ENCODE measurements at places on chromosomes 7 and 10.

GRCh38 chr7:97733276-97734161, 1.6 kb downstream of the TAC1 start:
- no peak for DNase-seq

- no peak for DNase-seq
Measured at GRCh38 chr7:96248405-96248804, 73.5 kb downstream of the SLC25A13 start.

DNA sequence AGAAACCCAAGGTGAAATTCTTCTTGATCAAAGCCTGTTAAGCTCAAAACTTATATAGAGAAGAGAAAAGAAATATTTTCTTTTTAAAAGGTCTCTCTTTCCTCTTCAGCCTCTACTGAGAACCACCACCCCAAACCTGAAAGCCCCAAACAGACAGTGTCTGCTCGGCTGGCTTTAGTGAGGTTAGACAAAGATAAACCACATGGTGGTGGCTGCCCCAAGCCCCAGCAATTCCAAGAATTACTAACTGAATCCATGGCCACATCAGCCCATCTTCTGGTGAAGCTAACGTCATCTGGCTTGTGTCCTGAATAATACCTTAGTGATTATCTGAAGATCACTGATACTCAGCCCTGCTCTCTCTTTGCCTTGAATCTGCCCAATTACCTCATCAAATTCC, 275.0 kb downstream of the ELMO1 start:
- no peak for DNase-seq

DNA sequence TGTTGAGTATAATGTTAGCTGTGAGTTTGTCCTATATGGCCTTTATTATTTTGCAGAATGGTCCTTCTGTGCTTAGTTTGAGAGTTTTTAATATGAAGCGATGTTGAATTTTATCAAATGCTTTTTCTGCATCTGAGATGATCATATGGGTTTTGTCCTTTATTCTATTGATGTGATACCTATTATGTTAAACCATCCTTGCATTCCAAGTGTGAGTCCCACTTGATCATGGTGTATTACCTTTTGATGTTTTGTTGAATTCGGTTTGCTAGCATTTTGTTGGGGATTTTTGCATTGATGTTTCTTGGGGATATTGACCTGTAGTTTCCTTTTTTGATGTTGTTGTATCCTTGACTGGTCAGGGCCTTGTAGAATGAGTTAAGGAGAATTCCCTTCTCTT, 166.4 kb downstream of the MLLT10 start:
- DNase-seq = no peak

DNA sequence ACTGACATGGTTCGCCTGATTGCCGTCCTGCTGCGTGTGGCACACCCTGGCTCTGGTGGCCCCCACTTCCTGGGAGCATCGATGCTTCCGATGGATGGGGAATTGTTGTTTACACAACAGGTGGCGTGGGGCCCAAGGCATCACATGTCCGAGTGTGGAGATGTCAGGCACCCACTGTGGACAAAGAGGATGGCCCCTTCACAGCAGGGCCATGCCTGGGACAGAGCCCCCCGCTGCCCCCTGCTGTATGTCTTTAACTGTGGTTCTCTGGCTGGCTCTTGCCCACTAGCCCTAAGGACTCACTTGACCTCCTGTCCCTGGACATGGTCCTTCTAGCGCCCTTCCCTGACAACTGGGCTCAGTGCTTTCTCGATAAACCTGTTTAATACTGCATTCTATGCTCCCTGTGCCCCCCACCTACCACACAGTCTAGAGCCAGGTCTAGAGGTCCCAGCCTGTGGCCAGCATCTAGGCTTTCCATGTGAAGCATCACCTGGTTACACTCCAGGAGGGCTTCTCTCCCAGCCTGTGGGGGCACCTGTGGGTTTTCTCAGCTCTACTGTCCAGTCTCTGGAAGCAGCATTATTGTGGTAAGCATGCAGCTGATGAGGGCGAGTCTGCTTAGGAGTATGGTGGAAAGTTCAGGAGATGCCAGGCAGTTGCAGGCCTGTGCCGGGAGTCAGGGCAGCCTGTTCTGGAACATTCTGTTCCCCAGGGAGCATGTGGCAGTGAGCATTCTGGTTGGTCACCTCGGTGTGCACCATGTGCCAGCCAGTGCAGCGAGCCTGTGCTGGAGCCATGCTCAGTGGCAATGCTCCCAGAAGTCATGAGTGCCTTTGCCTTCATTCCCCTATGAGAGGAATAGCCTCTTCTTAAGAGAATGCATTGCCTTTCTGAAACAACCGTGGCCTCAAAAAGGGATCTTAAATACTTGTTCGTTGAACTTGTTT, 10.4 kb downstream of the ADCY1 start:
- DNase-seq = no peak

DNA sequence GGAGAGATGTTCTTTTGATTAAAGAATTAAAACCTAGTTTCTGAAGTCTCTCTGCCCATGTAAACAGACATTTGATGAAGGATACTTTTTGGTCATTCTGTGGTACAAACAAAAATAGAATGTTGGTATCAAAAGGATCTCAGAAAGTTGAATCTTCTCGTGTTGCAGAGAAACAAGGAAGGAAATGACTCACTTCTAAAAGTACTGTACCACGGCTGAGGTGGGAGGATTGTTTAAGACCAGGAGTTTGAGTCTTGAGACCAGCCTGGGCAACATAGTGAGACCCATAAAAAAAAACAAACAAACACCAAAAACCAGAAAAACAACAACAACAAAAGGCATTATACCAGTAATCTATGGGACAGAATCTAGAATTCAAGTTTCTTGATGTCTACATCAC, 69.7 kb downstream of the PRSS58 start:
- no peak for DNase-seq

DNA sequence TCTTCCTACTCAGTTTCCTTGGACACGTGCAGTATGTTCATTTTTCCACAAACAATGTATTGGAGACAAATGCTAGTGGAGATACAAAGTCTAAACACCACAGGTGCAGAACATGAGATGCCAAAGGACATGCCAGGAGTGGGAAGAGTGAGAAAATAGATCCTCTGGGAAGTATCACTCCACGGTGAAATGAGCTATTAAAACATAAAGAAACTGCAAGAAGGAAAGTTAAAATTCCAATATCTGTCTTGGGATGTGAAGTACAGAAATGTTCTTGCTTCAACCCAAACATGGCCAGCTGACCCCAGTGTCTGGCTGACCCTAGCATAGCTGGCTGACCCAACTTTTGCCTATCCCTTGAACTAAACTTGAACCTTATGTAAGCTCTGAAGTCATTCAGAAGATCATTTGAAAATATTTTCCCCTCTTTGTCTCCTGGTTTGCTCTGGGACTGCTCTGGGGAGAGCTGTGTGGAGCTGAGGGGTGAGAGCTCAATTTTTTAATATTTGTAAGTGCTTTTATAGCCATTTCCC, 59.5 kb downstream of the FZD1 start:
- DNase-seq = no peak

GRCh38 chr10:110822035-110822711, 49.6 kb upstream of the PDCD4 start:
- DNase-seq = no peak

- no peak for DNase-seq
Measured at GRCh38 chr10:102267748-102268147, 22.4 kb downstream of the GBF1 start.

DNA sequence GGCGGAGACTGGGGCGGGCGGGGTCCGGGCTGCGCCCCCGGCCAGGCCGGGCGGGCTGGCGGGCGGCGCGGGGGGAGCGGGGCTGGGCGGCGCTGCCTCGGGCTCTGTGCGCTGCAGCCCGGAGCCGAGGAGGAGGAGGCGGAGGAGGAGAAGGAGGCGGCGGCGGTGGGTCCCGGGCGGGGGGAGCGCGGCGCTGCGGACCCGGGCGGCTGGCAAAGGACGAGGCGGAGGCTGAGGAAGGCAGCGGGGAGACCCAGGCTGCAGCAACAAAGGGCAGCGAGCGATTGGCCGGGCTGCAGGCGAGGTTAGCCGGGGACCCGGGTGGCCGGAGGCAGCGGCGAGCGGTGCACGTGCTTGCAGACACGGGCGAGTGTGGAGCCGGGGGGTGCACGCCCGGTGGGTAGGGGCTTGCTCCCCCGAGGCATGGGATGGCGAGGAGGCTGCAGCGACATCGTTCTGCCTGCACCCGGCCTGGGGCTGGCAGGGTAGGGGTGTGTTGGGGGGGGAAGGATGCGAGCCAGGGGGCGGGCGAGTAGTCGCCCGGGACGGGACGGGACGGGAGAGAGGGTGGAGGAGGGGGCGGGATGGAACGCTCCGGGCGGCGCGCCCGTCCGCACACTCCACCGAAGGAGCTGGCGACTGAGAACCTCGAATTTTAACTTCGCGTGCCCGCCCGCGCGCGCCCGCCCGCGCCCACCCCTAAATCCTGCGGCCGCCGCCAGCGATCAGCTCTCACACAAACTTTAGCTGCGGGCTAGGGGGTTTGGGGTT, 844 bp upstream of the KAT6B start:
- DNase-seq = no peak

- no peak for DNase-seq
Measured at GRCh38 chr10:77081481-77081891, 556.1 kb downstream of the KCNMA1 start.

DNA sequence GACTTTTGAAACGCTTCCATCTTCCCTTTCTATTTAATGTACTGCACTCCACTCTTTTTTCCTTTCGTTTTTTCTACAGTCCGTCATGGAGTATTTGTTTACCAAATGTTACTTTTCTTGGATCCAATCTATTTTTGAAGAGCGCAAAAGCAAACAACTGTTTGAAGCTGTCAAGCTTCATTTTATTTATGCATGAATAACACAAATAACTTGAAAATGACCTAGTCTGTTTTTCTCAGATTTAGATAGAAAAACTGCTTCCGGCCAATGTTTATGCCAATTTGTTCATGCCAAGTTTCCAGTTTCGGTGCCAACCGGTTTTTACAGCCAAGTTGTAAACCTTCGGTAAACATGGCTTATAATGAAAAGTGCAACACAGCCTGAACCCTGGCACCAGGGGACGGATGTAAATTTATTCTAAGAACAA, 150.9 kb upstream of the KLF6 start:
- DNase-seq = no peak

GRCh38 chr10:74039561-74040145, 41.7 kb downstream of the VCL start:
- DNase-seq = no peak

GRCh38 chr7:157177983-157178381, 39.3 kb downstream of the UBE3C start:
- DNase-seq = no peak

DNA sequence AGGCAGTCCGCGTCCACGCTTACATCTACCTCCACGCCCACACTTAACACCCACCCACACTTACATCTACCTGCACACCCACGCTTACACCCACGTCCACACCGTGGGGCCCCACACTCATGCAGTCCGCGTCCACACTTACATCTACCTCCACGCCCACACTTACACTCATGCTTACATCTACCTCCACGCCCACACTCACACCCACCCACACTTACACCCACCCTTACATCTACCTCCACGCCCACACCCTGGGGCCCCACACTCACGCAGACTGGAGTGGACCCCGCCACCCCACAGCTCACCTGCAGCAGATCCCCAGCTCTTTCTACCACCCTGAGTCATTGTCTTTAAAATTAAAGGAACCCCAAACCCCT, 32.4 kb upstream of the PWWP2B start:
- DNase-seq = no peak

GRCh38 chr7:70390251-70390650, 741.7 kb upstream of the GALNT17 start:
- no peak for DNase-seq

DNA sequence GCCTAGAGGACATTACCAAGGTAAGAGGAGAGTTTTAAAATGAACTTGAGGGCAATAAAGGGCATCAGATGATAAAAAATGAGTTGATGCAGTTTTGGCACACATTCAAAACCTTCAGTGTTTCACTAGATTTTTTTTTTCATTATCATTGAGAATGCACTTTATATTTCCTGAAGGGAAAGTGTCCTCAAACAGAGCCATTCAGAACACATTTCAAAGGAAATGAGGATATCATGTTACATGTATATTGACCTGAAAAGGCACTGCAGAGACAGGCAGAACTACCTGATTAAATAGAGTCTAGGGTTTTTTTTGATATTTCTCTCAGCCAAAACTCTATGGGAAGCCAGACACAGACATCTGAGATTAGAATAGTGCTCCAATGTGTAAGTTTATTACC, 454.0 kb downstream of the NEBL start:
- no peak for DNase-seq

GRCh38 chr10:122515022-122515424, 45.5 kb upstream of the DMBT1 start:
- no peak for DNase-seq

DNA sequence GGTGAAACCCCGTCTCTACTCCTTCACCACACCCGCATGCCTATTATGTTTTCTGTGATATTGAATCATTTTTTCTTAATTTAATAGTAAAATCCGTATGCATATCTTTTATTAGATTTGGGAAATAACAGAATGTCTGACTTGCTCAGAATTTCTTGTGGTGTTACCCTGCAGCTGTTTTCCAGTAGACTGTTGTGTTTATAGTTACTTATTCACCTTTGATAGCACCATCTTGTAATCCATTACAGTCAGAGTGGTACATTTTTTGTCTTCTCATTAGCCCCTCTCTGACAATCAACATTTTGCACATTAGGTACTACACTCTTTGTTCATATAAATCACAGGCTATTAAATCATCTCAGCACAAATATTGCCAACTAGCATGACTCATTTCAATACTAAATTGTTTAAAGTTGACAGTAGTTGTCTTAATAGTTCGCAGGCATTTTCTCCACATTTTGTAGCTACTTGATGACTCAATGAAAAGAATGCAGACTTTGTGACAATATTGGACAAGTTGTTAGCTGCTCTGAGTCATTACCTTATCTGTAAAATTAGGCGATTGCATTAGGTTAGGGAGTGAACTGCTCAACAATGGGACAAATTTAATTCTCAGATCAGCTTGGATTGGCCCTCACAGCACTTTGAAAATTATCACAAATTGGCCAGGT, 17.8 kb upstream of the SLC16A12 start:
- DNase-seq = no peak

- no peak for DNase-seq
Measured at GRCh38 chr10:111079241-111079760, 2.5 kb downstream of the ADRA2A start.

- no peak for DNase-seq
Measured at GRCh38 chr7:2193575-2194305, 39.0 kb downstream of the MAD1L1 start.

- no peak for DNase-seq
Measured at GRCh38 chr10:43048301-43049051, 28.4 kb upstream of the RET start.

DNA sequence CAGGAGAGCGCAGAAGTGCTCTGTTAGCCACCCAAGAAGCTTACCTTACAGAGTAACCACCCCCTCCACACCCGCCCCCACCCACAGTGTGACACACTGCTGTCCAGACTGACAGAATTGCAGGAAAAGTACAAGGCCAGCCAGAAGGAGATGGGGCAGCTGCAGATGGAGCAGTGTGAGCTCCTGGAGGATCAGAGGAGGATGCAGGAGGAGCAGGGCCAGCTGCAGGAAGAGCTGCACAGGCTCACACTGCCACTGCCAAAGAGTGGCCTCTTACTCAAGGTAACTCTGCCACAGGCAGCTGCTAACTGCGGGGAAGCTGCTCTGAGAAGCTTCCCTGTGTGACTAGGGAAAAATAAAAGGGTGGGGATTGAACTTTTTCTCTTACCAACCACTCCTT, 17.6 kb downstream of the CCDC136 start:
- no peak for DNase-seq

- DNase-seq = no peak
Measured at GRCh38 chr7:114081606-114082425, 163.0 kb upstream of the PPP1R3A start.

Data from activated CD4-positive, CD25-positive, alpha-beta regulatory T cell treated with anti-CD3 and anti-CD28 coated beads, Interleukin-2, amount 50 U/mL, for 16 hours (primary cell).